Stimulated activated CD8-positive, alpha-beta memory T cell treated with anti-CD3 and anti-CD28 coated beads, Interleukin-7, amount 100 ng/mL, for 24 hours (primary cell): ENCODE measurements at places on chromosomes 7 and 10.

DNA sequence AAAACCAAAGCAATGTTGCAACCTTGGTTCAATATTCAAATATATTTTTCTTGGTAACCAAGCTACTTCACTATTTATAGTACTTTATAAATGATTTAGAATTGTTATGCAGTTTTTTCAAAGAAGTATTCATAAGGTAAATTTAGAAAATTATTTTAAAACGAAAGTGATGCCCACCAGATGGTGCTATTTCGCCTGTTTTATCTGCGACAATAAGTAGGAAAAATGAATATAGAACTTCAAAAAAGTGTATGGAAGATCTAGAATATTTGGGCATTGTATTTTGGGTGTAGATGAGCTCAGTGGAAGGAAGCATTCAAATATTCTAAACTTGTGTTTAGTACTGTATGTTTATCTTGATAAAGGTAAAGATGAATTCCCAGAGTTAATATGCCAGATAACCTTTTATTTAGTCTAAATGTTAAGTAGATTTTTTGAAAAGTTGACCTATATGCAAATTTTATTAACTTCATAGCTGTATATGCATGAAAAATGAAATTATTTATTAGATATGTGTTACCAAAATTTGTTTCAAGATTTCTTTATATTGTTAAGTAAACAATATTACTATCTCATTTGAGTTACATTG is 93.2 kb downstream of the ADK start:
- DNase-seq: no peak

GRCh38 chr10:17989908-17990767 is 38.4 kb downstream of the SLC39A12 start:
- no peak for DNase-seq

- no peak for DNase-seq
These were observed 201.7 kb upstream of the PRSS58 start for GRCh38 chr7:142459551-142459963.

- no peak for DNase-seq
These were observed 144.6 kb downstream of the SEMA3E start for GRCh38 chr7:83504330-83504729.

DNA sequence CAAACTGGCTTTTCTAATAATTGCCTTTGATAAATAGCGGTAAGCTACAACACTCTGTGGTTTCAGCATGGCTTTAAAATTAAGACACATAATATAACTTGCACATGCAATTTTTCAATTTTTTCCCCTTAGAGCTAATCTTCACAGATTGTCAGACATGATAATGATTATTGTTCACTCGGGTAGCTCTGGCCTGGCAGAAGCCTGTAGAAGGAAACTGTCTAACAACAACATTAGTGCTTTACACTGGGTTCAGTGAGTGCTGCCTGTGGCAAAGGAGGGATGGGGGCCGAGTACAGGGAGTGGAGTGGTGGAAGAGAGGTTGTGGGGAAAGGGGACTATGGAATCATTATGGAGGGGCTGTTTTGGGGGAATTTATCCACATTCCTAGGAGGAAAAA is 67.2 kb upstream of the AUTS2 start:
- no peak for DNase-seq

- DNase-seq: no peak
These were observed 20.1 kb upstream of the PTN start for GRCh38 chr7:137363683-137364082.

- no peak for DNase-seq
These were observed 350.0 kb downstream of the PLXNA4 start for GRCh38 chr7:132226046-132226956.
